ENCODE measurements at places on chromosomes 12 and 14.
A peak's percentile ranks its signal among the peaks of the same experiment; 100 is the strongest.

- no peak for DNase-seq
These were observed 22.8 kb upstream of the MMP17 start for GRCh38 chr12:131805421-131805820.

GRCh38 chr12:52221912-52222457, 11.1 kb upstream of the KRT7 start:
- DNase-seq = peak; percentile 46

GRCh38 chr14:55578511-55578910, 1.5 kb upstream of the KTN1 start:
- DNase-seq = no peak

DNA sequence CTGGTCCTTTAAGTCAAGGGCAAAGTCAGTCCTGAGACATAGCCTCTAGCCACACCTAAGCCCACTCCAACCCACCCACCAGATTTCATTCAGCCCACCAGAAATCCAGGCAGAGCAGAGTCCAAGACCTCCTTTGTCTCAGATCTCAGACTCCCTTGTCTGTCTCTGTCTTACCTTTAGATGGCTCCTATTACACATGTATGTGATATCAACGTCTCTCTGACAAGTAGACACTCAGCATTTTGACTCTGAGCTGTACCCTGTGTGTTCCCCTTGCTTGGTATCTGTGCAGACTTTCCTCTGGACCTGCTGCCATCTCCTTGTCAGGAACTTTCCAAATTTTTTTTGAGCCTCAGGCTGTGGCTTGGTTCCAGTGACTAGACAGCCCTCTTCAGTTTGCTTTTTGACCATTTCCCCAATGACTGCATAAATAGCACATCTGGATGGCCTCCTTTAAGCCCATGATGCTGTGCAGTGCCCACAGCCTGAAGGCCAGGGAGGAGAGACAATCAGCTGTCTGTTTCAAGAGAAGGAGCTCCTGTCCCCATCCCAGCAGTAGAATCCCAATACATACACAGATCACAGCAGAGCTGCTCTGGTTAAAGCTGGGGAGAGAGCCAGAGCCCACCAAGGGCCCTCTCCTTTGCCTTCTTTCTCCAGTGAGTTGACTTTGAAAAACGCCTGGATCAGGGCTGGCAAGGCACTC, 7.0 kb downstream of the POU6F1 start:
- DNase-seq = no peak

- no peak for DNase-seq
These were observed 22.5 kb upstream of the ATP2B1 start for GRCh38 chr12:89731089-89731488.

- DNase-seq = no peak
These were observed 45.5 kb downstream of the TBX5 start for GRCh38 chr12:114360485-114360884.

DNA sequence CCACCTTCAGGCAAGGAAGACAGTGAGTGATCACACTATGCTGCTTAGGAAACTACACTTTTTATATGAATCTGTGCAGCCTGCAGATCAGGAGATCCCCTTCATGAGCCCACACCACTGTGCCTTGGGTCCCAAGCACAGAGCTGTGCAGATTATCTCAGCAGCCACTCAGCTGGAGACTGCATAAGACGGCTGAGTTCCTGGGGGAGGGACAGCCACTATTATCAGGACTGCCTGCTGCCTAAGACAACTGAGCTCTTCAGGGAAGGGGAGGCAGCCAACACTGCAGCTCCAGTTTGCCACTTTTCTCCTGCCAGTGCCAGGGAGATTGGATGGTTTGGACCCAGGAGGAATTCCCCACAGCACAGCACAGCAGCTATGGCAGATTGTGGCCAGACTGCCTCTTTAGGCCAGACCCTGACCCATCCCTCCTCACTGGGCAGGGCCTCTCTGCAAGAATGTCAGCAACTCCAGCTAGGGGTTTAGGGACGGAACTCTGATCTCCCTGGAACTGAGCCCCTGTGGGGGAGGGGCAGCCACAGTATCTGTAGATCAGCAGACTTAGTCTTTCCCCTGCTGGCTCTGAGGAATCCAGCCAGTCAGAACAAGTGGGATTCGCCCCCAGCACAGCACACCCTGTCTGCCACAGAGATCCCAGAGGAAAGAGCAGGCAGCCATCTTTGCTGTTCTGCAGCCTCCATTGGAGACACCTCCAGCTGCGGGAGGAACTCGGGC, 141.3 kb downstream of the KLHL28 start:
- no peak for DNase-seq

DNA sequence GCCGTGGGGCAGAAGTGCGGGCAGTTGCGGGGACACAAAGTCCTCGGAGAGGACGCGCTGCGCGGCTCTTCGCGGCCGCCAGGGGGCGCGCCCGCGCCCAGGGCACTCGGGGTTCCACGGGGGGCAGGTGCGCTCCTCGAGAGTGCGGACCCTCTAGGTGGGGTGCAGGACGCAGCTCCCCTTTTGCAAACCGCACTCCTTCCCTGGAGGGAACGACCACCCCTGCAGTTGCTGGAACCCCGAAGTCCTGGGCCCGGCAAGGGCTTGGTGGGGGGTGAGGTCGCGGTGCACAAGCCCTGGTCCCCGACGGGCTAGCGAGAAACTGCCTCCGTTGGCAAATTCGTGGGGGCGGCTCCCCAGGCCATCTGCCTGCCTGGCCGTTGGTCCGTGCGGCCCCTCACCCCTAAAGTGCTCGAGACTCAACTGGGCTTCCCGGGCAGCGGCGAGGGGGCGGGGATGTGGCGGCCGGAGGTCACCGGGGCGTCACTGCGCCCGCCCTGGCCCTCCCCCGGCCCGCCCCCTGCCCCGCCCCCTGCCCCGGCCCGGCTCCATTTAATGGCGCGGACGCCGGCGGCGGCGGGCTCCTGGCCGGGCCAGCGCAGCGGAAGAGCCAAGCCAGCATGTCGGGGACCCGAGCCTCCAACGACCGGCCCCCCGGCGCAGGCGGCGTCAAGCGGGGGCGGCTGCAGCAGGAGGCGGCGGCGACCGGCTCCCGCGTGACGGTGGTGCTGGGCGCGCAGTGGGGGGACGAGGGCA, at the start of gene ADSS1:
Gene ADSS1, plus strand, starts transcription at position 579 of the 756 bp plus-strand sequence. Its CDS starts 42 bp downstream, at position 621.
- peak; percentile 43 for DNase-seq

DNA sequence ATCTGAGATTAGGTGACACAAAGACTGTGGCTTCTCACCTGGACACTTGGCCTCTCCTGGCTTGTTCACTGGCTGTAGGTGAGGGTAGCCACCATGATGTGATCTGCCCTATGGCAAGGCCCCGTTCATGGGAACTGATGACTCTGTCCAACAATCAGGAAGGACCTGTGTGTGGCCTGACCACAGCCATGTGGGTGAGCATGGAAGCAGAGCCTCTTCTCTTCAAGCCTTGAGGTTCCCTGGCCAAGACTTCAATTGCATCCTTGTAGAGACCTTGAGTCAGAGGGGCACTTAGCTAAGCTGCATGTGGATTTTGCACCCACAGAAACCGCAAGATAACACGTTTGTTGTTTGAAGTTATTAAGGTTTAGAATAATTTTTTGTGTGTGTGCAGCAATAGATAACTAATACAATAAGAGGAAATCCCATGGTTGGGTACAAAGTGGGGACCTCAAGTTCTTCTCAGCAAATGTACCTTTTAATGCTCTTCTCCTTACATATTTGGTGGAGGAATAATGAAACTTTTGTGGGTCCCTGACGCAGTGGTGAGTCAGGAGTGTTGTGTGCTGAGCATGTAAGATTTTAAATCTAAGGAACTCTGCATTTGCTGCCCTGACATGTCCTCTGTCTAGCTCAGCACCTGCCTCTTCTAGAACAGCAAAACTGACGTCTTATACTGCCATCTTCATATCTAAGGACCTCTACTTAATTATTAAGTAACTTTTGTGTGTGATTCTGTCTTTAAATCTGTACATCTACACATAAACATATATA, 27.5 kb upstream of the PLEKHG7 start:
- no peak for DNase-seq

DNA sequence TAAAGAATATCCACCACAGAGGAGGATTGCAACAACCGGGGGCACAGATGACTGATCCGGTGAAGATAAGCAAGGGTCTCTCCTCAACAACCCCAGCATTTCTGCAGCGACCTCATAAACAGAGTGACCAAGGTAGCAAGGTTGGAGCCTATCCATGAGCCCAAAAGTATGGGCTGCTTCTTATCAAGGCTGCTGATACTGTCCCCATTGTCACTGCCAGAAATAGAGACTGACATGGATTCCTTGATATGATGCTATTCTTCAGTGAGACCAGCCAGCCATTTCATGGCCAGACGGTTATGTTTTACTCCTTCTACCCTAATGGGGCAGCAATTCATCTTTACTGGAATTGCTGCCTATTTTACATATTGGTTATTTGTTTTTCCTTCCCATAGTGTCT, 61.9 kb upstream of the ARHGAP5 start:
- DNase-seq = no peak

- no peak for DNase-seq
These were observed 226.9 kb upstream of the ARID2 start for GRCh38 chr12:45502481-45503128.

GRCh38 chr12:10612984-10613348, 443 bp downstream of the MAGOHB start:
- no peak for DNase-seq

GRCh38 chr14:20557212-20557542, 3.7 kb downstream of the RNASE9 start:
- DNase-seq = no peak

GRCh38 chr14:80628547-80628946, 313.0 kb downstream of the CEP128 start:
- no peak for DNase-seq

DNA sequence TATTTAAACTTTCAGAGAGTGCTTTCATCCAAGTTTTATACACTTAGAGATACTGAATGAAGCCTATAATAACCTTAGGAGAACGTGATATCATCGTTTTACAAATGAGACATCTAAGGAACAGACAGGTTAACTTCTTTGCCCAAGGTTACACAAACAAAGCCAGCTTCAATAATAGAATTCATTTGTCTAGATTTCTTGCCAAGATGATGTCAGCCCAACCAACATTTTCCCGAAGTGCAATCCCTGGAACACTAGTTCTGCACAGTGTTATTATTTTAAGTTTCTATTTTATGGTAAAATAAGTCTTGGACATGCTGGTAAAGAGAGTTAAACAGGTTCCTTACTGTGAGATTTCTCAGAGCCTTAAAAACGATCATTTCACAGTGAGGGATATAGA, 174.6 kb downstream of the SLC25A21 start:
- no peak for DNase-seq

DNA sequence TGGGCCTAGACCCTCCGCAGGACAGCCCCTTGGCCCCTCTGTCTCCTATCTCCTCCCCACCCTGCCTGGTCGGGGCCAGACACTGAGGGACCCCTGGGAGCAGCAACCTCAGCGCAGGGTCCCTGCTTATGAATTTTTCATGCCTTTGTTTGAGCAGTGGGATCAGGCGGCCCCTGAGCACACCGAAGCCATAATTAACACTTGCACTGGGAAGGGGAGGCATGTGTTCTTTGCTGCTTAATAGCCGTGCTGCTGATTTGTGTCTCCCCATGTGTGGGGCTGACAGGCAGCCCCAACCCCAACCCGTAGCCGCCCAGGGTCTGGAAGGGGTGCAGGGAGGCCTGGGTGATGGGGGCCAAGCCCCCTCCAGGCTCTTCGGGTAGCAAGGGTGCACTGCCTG, 52.7 kb downstream of the FBRSL1 start:
- DNase-seq = no peak

- DNase-seq = no peak
These were observed 28.6 kb downstream of the ASCL4 start for GRCh38 chr12:107803092-107803491.

DNA sequence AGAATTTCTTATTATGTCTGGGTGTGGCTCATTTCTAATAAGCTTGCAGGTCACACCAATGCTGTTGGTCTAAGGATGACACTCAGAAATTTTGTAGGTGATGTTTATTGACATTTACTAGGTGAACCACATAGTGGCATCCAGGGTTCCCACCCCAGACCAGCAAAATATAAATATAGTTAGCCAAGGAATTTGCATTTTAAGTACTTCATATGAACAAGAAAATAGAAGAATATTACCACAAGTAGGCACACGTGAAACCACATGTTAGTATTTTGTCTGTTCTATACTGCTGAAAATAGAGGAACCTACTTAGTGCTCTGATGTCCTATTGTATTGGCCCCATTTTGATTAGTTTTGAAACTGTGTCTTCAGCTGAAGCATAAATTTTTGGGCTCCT, 71.1 kb downstream of the USP15 start:
- DNase-seq = no peak

DNA sequence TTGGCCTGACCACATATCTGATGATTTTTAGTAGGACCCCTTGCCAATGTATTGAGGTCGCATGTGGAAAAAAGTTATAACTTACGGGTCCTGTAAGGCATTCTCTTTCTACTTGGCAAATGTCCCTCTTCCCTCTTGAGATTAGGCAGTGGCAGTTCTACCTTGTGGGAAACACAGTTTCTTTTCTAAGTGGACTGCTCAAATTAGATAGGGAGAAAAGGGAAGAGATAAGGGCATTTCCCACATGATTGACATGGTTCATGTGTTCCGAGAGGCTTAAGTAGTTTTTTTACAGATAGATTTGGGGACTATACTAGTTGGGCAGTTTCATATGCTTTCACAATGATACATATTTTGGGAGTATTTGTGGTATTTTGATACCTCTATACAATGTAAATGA, 154.7 kb downstream of the FBXL14 start:
- no peak for DNase-seq

DNA sequence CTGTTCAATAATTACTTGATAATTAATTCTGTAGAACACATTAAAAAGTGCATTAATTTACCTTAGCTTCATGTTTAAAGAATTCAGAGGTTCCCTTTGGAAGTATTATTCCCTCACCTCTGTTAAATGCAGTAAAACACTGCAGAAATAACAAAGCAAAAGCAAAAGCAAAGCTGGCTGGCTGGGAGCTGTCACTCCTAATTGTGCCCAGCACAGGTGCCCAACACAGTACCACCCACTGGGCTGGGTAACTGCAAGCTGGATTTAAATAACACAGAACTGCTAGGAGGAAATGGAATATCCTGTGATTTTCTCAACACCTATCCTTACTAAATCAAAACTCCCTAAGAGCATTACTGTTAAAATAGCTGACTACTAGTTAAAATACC, 72.6 kb downstream of the SLC2A13 start:
- DNase-seq = no peak

- DNase-seq = no peak
These were observed 314.9 kb downstream of the TMEM121 start for GRCh38 chr14:105841022-105842009.

GRCh38 chr14:64815257-64815656, 64.5 kb downstream of the SPTB start:
- DNase-seq = no peak
